Renal cortex interstitium (tissue), 15 donors: ENCODE measurements at places on chromosomes 6 and 20. TPM values are rescaled to one million over a fixed set of nuclear protein-coding genes. Genes with fewer than 3 reads are reported as not detected.

GRCh38 chr6:56280126-56280525, 32.7 kb upstream of the COL21A1 start:
- DNase-seq, result no peak

DNA sequence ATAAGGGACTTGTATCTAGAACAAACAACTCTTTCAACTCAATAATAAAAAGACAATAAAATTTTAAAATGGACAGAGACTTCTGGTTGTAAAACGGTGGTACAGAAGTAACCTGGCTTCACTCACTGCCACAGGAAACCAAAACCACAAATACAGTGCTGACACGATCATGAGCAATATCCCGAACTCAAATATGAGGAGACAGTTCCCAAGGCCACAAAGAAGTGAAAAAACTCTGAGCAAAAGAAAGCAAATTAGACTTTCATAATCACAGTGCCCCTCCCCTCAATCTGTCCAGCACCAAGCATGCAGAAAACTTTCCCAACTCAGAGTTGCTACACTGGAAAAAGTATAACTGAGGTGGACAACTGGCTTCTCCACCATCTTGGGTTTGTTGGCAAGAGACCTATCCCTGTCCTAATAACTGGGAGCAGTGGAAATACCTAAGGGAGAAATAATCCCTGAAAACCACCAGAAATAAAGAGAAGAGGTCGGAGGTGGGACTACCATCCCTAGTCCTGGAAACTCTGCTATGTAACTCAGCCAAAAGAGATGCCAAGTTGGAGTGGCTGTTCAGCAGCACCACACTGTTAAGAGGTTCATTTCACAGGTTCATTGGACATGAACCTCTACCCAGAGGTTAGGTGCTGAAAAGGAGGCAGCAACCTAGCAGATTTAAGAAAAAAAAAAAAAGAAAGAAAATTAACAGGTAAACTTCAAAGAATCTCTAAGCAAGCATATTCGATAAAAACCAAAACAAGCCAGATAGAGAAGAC, 55.5 kb downstream of the REV3L start:
- no peak for DNase-seq

DNA sequence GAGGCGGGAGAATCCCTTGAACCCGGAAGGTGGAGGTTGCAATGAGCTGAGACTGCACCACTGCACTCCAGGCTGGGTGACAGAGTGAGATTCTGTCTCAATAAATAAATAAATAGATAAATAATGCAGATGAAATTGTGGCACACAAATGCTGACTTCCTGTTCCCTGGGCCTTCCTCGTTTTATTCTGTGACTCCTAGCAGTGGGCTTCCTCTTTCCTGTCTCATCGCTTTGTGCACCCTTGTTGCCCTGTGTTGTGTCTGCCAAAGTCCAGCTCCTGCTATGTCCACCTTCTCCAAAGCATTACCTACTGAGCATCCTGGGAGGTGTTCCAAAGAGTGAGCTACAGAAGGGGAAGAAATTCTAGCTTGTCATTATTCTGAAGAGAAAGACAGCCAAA, 100.2 kb upstream of the TIAM2 start:
- no peak for DNase-seq

PPP1R16B gene
- polyA plus RNA-seq, result 8.1 TPM

GRCh38 chr20:33693741-33694638, 7.8 kb upstream of the E2F1 start:
- no peak for DNase-seq

ADGRF5 gene
- 24.9 TPM for polyA plus RNA-seq

DNA sequence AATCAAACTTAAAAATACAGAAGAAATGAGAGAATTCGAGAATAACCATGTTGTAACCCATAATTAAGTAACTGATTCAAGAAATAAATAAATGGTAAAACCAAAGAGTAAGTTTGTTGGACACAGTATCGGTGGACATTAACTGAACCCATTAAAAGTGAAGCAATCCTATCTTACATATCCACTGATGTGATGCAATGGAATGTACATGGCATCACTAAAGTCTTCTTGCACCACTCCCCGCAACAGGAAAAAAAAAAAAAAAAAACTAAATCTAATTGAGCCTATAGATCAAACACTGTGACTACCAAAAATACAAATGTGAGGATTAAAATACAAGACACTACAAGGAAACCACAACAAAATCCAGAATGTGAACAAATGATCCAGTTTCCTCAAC, 7.9 kb downstream of the SNX14 start:
- no peak for DNase-seq

CEP85L gene
- 7.8 TPM for polyA plus RNA-seq

DNA sequence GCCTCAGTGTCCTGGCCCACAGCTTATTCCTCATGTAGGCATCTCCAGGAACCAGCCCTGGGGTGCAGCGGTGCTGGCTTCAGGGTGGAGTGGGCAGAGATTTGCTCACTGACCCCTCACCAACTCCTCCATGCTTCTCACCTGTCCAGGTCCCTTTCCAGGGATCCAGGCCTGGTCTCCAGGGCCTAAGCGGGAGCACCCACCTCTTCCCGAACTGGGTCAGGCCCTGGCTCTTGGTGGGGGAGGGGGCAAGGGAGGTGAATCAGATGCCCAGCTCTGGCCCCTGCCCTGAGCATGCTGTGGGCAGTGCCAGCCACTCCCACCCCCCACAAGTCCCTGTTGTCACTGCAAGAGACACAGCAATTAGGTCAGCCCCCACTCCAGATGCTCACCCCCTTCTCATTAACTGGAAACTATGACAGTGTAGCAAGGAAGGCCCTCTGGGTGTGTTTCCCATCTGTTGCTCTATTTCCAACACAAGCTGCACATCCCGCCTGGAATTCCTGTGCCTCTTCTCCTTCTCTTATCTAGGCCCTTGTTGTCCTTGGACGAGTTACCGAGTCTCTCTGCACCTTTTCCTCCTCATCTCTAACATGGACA, 37.0 kb downstream of the MDFI start:
- DNase-seq, result no peak

TRIM10 gene
- 0.68 TPM for polyA plus RNA-seq

FAM83B gene
- polyA plus RNA-seq, result 12.7 TPM

CAPN11 gene
- polyA plus RNA-seq, result 0.14 TPM

GRCh38 chr6:122996794-122997505, 915 bp downstream of the CLVS2 start:
- DNase-seq, result no peak

DNA sequence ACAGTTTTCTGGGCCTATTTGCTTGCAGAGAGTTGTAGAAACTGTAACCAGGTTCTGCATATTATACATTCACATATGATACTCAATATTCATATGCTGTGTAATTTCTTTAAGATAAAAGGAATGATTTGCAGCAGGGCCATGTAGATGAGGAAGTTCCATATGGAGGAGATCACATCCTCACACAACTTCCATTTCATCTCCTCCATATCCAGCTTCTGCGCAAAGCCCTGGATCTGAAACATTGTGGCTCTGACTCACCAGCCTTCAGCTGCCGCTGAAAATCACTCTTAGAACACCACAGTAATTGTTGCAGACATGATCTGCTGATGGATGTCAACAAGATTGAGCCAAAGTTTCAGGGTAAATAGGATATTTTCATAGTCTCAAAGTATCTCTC, 57.7 kb downstream of the PXDC1 start:
- DNase-seq, result no peak

OR2J1 gene
- not detected for polyA plus RNA-seq

STX7 gene
- 92.5 TPM for polyA plus RNA-seq

GRCh38 chr20:63864545-63864977, 509 bp upstream of the TPD52L2 start:
- no peak for DNase-seq

DNA sequence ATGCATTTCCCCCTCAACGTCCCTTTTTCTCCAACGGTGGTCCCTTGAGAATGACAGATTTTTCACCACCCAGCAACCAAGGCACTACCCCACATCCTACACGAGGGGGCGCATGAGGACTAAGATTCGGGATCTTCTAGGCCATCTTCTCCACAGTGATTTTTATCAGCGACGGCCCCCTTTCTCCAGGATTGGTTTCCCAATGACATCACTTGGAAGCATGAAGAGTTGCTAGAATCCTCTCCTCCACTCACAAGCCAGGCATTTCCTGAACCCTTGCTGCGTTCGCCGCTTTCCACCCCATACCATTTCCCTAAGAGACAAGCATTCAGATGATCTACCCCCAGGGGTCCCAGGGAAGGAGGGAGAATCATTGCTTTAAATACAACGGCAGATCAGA, 252.0 kb downstream of the HIVEP2 start:
- DNase-seq, result peak; percentile 59

AGPAT1 gene
- 109 TPM for polyA plus RNA-seq

- no peak for DNase-seq
These were observed 79.4 kb downstream of the BMP6 start for GRCh38 chr6:7805078-7805849.

GRCh38 chr6:142947714-142948480, 2.9 kb upstream of the HIVEP2 start:
- DNase-seq, result peak; percentile 59

- DNase-seq, result no peak
These were observed 13.8 kb downstream of the UCKL1 start for GRCh38 chr20:63942250-63942951.

FITM2 gene
- polyA plus RNA-seq, result 8.5 TPM

SLC44A4 gene
- 40.7 TPM for polyA plus RNA-seq

DNA sequence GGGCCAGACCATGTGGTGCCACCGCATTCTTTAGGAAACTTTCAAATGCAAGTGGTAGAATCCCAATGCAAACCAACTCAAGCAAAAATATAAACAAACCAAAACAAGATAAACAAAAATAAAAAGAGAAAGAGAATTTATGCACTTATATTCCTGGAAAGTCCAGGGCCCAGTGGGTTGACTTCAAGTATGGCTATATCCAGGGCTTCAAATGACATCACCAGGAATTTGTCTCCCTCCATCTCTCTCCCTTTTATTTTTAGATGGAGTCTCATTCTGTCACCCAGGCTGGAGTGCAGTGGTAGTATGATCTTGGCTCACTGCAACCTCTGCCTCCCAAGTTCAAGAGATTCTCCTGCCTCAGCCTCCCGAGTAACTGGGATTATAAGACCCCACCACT, 56.1 kb upstream of the PNRC1 start:
- no peak for DNase-seq

DNA sequence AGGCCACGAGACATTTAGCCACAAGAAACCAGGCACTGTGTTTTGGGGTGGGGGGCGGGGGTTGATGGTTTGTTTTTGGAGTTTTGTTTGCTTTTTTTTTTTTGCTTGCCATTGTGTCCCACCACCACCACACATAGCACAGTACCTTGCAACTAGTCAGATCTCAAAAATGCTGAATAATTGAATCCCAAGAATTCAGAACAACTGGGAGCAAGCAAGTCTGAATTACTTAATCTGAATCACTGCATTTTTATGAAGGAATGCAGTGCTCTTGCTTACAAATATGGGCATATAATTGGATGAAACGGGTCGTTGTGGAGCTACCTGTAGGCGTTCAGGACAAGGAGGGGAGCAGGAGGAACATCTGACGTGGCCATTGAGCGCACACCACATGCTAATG, 151.5 kb upstream of the CDYL start:
- no peak for DNase-seq

GRCh38 chr20:2005831-2006426, 12.1 kb upstream of the PDYN start:
- DNase-seq, result peak; percentile 83

- no peak for DNase-seq
These were observed 30.2 kb downstream of the ARHGAP18 start for GRCh38 chr6:129679758-129680157.

AKAP7 gene
- 13.9 TPM for polyA plus RNA-seq

NEDD9 gene
- 67.6 TPM for polyA plus RNA-seq

DEFB132 gene
- polyA plus RNA-seq, result not detected

DNA sequence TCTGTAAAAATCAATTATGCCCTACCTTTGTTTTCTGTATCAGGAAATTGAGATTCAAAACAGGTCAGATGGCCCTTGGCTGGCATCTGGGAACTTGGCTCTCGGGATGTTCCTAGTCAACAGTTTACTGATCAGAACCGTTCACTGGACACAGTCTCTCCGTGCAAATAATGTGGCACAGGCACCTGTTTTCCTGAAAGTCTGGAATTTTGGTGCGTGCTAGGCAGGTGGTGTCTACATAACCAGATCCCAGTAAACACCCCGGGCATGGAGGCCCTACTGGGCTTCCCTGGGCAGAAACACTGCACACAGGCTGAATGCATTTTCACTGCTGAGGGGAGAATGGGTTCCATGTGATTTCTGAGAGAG, 7.5 kb downstream of the SNHG17 start:
- no peak for DNase-seq

DNA sequence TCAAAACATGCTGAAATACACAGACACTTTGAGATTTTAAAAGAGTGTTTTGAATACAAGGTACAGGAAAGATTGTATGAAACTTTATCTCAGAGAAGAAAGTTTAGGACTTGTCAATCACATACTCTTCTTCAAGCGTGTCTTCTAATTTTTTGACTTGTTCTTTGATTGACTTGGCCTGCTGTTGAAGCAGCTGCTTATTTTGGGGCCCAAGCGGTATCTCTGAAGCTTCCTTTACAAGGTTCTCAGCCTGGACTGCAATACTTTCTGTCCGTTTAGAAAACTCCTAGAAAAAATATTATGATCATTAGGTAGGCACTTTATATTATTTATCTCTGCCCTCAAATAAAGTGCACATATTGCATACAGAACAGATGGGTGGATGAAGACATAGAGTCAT, 201.3 kb downstream of the SYNE1 start:
- no peak for DNase-seq

DNA sequence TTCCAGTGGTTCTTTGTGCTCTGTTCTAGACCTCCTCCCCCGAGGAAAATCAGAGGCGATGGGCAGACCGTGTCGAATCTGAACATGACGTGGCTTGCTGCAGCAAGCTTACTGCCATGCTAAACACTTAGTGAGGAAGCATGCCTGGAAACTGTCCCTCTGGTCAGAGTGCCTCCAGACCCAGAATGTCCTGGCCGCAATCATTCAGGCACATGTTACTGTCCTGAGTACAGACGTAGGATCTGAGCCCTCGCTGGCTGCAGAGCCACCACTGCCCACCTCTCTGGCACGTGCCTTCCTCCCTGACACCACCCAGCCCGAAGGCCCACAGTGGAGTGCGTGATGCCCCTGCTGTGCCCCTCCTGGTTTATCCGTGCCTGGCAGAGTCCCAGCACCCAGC, 163.6 kb downstream of the SYNDIG1 start:
- no peak for DNase-seq

DNA sequence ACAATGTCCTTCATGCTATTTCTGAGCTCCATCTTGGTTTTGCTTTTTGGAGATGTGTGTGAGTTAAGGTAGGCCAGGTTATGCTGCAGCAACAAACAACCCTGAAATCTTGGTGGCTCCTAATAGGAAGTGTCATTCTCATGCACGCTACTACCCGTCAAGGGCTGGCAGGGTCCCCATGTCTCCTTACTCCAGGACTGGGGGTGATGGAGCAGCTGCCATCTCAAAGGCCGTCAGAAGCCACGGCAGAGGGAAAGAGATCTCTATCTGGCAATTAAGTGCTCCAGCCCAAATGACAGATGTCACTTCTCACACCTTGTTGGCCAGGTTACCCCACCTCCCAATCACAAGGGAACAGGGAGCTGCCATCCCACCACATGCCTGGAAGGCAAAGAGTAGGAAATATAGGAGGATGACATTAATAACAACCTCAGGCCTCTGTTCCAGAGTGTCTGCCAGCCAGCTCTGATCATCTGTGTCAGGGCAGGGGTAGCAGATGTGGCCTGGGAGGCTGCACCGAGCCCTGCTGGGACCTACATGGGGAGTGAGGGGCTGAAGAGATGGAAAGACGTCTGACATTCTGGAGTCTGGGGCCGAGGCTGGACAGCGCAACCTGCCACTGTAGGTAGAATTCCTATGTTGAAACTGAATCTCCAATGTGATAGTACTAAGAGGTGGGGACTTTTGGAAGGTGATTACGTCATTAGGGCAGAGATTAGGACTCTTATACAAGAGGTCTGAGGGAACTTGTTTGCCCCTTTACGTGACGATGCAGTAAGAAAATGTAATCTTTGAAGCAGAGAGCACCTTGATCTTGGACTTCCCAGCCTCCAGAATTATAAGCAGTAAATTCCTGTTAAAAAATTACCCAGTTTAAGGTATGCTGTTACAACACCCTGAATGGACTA, 4.8 kb upstream of the SDCBP2 start:
- no peak for DNase-seq
